ENCODE measurements at places on chromosomes 11 and 22.

DNA sequence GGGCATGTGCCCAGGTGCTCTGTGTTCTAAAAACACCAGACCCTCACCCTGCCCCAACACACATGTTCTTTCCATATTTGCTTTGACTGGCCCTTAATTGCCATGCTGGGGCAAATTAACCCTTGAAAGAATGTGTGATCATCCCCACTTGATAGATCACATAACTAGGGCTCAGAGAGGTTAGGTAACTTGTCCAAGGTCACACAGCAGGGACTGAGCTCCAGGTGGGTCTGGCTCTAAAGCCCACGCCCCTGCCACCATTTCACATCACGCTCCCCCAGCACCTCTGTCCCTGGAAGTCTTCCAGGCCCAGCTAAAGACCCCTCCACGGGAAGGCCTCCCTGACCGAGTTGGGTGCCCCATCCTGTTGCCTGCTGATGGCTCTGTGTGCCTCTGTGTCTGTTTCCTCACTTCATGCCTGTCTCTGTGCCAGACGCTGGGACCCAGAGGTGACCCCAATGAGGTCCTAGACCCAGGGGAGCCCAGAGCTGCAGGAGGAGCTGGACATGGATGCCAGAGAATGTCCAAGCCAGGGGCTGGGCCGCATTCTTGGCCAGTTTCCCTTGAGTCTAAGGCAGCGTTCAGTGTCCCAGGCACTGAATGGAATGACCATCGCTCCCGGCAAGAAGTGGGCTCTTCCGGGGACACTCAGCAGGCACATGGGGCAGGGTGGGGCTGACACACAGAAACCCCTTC, 79.7 kb downstream of the MYO7A start:
- DNase-seq, result peak; percentile 39

GRCh38 chr22:30947173-30947815, 21.3 kb downstream of the MORC2 start:
- DNase-seq, result no peak

- DNase-seq, result no peak
These were observed 494.5 kb upstream of the LARGE1 start for GRCh38 chr22:34414467-34415440.

DNA sequence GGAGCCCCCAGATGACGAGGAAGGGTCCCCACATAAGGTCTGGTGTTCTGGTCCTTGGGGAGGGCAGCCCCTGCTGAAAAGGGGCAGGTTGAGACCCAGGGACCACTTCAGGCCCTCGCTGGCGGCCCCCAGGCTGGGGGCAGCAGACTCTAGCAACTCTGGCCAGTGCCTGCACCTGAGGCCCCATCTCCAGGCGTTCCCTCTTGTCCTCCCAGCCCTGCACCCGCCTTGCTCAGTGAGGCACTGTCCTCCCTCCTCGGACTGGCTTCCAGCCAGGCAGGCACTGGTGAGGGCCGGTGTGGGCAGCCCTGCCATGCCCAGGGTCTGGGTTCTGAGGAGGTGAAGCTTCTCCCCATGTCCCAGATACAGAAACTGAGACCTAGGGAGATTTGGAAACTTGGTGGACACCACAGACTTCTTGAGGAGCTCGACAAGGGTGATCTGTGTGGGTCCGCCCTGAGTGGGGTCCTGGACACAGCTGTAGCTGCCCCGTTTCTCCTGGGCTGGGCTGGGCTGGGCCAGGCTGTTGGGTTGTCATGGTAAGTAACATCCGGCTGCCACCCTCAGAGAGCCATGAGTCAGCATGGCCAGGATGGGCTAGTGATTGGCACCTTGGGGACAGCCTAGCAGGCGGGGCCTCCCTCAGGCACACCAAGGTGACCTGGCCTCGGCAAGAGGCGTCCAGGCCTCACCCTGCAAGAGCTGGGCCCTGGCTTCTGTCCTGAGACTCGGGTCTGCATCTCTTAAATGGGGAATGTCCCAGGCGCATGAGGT, 11.1 kb upstream of the PHLDA2 start:
- peak; percentile 77 for DNase-seq

- DNase-seq, result no peak
These were observed 37.8 kb downstream of the HSD17B12 start for GRCh38 chr11:43718373-43718772.
